ENCODE measurements at places on chromosomes 7 and 10.

DNA sequence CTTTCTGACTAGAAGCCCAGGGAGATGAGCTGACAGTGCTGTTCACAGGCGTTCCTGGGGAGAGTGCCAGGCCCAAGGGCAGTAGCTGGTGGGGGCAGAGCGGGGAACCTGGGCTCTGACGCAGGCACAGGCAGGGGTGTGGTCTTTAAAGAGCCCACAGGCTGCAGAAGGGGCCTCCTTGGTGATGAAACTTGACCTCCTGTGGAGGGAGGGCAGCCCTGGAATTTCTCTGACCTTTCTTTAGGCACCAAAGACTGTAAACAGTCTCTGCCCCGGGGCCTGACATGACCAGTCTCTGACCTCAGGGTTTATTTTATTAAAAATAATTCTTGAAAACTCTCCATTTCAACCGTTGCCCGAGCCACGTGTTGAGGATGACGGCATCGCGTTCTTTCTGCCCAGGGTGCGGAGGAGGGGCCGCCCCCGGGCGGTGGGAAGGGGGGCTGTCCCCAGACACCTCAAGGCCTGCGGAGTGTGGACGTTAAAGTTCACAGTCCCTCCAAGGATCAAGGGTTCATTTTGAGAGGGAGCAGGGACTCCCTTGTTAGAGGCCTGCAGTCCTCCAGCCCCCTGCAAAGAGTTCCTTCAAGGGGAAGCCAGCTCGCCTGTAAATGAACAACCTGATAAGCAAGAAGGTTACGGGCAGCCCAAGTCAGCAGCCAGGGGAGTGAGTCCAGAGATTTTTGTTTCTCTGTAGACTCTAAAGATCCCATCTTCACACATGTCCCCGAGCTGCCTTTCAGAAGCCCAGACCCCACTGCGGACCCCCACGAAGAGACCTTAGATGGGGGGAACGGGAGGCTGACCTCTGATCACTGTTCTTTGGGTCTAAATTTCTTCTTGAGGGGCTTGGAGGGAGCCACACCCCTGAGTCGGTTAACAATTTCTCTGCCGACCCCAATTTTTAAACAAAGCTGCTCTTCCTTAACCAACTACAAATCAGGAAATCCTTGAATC lies 128.9 kb downstream of the VIPR2 start:
- ATAC-seq: no peak

DNA sequence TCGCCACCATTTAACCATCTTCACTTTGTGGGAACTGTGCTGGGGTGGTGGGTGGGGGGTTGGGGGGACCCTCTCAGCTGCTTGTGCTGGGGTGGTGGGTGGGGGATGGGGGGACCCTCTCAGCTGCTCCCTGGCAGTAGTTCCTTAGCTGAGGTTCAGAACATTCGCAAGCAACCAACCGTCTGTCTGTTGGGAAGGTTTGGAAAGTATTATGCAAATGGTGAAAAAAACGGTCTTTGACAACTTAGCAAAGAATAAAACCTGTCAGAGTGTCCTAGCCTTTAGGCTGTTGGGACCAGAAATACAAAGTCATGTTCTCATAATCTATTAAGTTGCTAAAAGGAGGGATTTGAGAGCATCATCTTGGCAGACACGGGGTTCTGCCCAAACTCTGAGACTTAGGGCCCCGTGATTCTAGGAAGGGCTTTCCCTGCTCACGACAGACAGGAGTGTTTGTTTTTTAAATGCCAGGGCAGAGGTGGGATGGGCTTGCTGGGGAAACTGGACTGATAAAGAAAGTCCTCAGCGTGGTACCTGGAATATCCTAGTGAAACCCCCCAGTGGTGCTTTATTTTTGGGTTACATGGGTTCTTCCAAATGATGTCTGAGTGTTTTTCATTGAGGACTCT lies 14.1 kb upstream of the SRGN start:
- ATAC-seq: no peak

GRCh38 chr10:96588616-96589419 lies 2.0 kb upstream of the TM9SF3 start:
- ATAC-seq: peak; percentile 82

DNA sequence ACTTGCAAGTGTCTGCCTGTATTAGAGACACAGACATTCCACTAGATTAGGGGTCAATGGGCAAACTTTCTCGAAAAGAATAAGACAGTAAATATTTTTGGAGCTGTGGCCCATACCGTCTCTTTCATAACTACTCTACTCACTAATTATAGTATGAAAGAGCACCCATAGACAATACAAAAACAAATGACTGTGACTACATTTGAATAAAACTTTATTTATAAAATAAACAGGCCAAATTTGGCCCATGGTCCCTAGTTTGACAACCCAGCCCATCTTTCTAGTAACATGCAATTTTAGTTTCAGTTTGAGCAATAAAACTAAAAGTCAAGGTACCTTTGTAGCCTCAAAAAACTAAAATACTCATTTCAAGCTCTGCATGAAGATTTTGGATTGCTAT lies 294.6 kb downstream of the PARD3 start:
- ATAC-seq: no peak

- ATAC-seq: no peak
Measured at GRCh38 chr7:41224063-41224763, 478.7 kb downstream of the INHBA start.

Data from activated T-helper 17 cell treated with anti-CD3 and anti-CD28 coated beads, Interleukin-2, amount 50 U/mL, for 72 hours (primary cell).